ENCODE measurements at places on chromosomes 16 and 17.
A peak's percentile ranks its signal among the peaks of the same experiment; 100 is the strongest.

DNA sequence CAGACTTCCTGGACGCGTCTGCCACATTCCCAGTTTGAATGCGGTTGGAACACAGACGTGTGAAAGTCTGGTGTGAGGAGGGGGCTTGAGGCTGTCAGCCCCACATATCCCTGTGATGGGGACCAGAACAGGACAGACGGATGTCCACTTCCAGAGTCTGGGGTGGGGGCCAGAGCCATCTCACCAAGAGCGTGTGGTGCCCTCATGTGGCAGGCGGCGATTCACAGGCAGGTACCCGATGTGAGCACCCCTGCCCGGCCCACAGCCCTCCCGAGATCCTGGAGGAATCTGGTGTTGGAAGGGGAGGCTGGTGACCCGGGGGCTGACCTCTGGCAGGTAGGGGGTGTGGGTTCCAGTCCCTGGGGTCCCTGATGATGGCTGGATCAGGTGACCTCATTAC lies 51.5 kb downstream of the ENGASE start:
- peak; percentile 6 for DNase-seq

DNA sequence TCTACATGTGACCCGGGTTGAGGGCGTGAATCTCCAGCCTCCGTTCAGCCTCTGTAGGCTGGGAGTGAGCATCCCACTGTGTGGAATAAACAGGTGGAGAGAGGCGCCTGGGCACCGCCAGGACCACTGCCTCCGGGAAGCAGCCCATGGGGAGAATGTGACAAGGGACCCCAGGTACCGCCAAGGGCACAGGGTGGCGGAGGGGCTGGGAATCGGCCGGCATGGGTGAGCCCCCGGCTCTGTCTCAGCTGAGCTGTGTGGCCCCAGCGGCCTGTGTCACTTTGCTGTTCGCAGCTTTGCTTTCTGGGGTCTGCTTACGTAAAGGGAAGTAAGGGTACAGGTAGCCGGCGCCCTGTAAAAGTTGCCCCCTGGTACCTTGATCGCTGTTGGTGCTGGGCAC lies 11.5 kb downstream of the GSE1 start:
- no peak for DNase-seq

- DNase-seq: no peak
Measured at GRCh38 chr16:88784074-88784855, 755 bp downstream of the PIEZO1 start.

- DNase-seq: peak; percentile 78
Measured at GRCh38 chr17:16286009-16286946, 67.0 kb downstream of the CENPV start.

DNA sequence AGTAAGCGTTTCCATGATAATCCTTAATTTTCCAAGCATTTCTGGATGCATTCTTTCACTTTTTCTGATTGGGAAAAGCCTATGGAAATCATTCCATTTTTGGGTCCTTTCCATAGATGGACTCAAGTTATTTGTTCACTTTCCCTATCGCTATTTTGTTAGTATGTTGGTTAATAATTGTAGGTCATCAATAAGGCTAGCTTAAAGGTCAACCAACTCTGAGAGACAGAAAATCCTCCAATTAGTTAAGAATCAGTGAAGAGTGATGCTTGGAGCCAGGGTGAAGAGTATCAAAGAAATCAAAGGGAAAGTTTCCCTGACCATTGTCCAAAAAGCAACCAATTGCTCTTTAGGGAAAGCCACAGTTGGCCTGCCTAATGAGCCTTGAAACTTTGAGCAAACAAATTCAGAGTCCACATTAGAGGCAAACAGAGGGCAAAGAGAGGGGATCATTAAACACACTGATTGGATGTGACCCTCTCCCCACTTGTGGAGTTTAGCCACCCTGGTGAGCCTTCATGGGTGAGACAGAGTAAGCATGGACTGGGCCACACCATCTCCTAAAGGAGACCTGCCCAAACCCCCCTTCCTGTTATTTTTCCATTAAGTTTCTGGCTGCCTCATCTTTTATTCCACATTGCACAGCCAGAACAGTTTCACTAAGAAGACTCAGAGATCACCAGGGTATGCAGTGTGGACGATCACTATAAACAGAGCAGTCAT lies 133.4 kb upstream of the DYNLRB2 start:
- no peak for DNase-seq

DNA sequence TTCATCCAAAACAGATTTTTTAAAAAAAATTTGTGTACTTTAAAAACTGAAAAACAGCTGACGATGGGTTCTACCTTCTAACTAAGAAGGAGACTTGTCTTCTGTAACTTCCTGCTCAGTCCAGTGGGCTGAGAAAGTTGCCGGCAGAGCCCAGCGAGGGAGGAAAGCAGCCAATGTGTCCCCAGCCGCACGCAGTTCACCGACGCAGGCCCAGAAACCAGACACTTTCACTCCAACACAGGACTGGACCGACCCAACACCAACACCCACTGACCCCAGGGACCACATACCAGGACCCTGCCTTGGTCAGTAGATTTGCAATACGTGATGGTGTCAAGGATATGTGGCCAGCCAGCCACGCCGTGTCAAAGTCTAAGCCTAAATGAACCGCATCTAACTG lies 25.6 kb downstream of the TRAP1 start:
- no peak for DNase-seq

DNA sequence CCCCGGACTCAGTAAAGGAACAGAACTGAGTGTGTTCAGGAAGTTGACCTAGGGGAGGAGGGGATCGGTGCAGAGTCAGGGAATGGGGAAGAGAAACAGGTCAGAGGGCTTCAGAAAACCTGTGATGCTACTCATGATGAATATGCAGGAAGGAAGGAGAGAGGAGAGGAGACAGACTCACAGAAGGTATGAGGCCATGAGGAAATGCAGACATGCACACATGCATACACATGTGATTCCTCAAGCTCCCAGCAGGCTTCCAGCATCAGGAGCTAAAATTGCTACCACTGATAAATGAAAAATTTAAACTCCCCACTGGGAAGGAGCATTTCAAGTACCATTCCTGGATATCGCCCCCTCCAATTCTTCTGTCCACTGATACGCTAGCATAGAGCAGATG lies 262.6 kb downstream of the SLC39A11 start:
- DNase-seq: no peak

DNA sequence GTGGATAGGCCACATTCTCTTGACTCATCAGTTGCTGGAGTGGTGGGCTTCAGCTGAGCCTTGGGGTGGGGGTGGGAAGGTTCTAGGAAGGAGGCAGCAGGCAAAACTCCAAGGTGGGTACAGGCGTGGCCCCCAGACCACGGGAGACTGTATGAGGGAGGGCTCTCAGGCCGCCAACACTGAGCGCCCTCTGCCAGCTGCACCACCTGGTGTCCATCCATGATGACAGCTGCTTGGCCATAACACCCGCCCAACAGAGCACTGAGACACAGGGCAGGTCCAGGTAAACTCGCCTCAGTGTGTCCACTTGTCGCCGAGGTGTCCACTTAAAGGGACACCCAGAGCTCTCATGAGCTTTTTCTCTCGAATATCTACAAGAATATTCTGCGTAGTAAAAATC lies 133.5 kb downstream of the C16orf95 start:
- no peak for DNase-seq

DNA sequence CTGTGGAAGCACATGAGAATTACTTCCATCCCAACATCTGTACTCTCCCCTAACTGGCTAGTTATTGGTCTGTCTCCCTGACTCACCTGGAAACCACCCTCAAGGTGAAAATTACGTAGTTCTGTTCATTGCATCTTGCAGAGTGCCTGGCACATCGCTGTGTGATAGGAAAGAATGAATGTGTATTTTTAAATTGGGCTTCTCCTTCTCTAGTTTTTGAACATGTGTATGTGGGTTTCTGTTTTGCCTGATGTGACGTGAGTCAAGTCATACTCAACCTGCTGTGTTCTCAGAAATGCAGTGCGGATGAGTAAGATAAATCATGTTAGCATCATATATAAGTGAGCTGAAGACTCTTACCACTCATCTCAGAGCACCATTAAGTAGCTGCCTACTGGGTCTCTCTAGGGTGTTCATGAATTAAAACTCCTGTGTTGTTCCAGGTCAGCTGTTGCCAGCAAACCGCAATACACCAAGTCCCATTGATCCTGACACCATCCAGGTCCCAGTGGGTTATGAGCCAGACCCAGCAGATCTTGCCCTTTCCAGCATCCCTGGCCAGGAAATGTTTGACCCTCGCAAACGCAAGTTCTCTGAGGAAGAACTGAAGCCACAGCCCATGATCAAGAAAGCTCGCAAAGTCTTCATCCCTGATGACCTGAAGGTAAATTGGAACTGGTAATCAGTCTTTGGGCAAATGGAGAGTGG lies 50.2 kb downstream of the HLF start:
- DNase-seq: no peak

- DNase-seq: no peak
Measured at GRCh38 chr16:9256196-9256595, 164.8 kb downstream of the HAPSTR1 start.

DNA sequence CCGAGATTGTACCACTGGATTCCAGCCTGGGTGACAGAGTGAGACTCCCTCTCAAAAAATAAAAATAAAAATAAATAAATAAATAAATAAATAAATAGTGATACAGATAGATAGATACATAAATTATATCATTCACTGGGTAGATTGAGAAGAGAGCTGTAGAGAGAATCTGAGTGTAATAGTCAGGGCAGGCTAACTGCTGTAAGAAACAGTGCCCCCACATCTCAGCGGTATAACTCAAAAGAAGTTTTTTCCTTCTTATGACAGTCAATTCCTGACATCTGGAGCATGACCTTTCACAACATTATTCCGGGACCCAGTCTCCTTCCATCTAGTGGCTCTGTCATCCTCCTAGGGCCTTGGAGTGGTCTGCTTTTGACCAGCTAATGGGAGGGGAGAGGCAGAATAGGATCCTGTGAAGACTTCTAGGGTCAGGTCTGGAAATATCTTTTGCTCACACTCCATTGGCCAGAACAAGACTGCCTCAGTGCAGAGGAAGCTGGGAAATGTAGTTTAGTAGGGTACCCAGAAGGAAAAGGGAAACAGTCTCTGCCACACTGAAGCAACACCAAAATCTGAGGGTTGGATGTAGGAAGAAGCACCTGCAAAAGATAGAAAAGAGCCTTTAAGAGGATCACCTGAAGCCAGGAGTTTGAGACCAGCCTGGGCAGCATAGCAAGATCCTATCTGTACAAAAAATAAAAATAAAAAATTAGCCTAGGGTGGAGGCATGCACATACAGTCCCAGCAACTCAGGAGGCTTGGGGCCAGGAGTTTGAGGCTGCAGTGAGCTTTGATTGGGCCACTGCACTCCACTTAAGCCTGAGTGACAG lies 3.0 kb upstream of the QPRT start:
- DNase-seq: no peak

GRCh38 chr16:86919578-86920305 lies 341.4 kb downstream of the FOXL1 start:
- no peak for DNase-seq

GRCh38 chr17:31903401-31903800 lies 1.9 kb upstream of the UTP6 start:
- no peak for DNase-seq

- DNase-seq: no peak
Measured at GRCh38 chr16:73047536-73048291, at the start of gene ZFHX3. Gene ZFHX3, minus strand, starts transcription at chr16:73048128. Its CDS starts 87,983 bp downstream, at chr16:72960145.

DNA sequence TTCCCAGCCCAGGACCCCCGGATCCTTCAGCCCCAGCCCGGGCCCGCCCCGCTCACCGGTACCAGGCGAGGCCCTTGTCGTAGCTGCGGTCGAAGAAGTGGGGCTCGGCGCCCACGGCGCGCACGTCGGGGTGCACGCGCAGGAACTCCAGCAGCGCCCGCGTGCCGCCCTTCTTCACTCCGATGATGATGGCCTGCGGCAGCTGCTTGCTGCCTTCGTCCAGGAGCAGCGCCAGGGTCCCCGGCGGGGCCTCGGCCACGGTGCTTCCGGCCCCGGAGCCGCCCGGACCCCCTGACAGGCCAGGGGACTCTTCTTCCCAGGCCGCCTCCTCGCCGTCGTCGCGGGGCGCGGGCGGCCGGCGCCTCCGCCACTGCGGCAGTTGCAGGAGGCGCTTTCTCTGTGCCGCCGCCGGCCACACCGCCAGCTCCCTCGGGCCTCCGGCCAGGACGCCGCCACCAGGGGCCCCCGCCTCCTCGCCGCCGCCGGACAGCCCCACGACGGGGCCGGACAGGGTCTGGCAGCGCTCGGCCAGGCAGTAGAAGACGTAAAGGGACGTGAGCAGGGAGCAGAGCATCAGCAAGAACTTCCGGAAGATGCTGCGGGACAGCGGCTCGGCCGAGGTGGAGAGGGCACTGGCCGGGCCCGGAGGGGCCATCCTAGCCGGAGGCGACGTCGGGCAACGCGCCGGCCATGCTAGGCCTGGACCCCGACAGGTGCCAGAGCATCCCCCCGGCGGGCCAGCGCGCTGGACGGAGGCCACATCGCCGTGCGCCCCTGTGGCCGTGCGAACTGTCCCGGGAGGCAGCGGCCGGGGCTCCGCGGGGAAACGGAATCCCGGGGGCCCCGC lies 1.0 kb downstream of the HS3ST3A1 start:
- no peak for DNase-seq

GRCh38 chr16:52861614-52862022 lies 191.1 kb downstream of the CHD9NB start:
- no peak for DNase-seq

DNA sequence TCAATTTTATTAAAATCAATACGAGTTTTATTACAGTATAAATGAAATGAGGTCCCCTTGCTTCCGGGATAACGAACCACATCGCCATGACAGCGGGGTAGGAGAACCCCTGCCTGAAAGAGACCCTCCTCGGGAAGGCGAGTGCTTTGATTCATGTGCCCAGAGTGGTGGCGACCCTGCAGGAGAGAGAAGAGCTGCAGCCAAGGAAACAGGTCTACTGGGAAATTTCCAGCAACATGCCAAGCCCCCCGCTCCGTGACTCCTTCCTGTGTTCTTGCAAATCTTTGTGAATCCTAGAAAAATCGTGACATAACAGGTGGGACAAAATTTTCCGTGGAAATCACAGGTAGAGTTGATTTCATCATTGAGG lies 162.5 kb downstream of the WSCD1 start:
- no peak for DNase-seq

GRCh38 chr17:74305865-74306654 lies 20.0 kb upstream of the KIF19 start:
- no peak for DNase-seq

DNA sequence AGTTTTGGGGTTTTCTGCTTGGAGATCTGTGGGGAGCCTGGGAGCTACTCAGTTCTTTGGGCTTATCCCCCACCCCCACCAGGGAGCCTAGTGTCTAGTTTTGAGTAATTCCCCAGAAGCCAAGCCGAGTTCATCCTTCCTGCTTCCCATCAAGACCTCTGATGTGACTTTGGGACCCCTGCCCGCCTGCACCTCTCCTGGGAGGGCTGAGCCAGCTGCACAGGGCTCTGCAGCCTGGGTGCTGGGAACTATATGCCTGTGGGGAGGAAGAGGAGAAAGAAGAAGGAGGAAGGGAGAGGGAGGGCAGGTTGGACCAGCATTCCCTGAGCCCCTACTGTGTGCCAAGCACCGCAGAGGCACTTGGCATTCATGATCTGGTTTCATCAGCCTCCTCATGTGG lies 178.9 kb downstream of the TMEM132E start:
- no peak for DNase-seq

GRCh38 chr16:78998879-78999278 lies 601.7 kb downstream of the MAF start:
- DNase-seq: no peak

DNA sequence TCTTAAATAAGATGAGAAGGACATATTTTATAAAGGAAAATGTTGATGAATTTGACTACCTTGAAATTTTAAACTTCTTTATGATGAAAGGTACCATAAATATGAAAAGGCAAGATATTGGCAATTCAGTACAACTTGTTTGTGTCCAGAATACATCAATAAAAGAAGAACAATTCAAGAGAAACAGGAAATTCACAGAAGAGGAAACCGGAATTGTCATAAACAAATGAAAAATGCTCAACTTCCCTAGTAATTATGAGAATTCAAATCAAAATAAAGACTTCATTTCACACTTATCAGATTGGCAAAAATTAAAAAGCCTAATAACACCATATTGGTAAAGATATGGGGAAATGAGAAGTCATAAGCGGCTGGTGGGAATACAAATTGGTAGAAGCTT lies 54.3 kb downstream of the WSB1 start:
- DNase-seq: no peak

Measured in stimulated activated CD4-positive, alpha-beta T cell treated with anti-CD3 and anti-CD28 coated beads, TNF-alpha, amount 100 ng/mL, for 24 hours (primary cell).